WTC11 (cell line): ENCODE measurements at places on chromosomes 4 and X. TPM values are rescaled to one million over a fixed set of nuclear protein-coding genes. Genes with fewer than 3 reads are reported as not detected.

GRCh38 chr4:61200187-61200915 is at the start of gene ADGRL3:
Gene ADGRL3, plus strand, starts transcription at chr4:61200326.
- H3K36me3 ChIP-seq: no peaks in the 10 kb centered on the region
- DNase-seq: peak; percentile 84
- peak within 1 kb of the TSS; percentile 85; the same call in 1 of the 2 replicates for H3K27ac ChIP-seq
- H3K4me3 ChIP-seq: peak within 1 kb of the TSS; percentile 99
- H3K4me1 ChIP-seq: peaks cover 41% of the 10 kb centered on the region

DNA sequence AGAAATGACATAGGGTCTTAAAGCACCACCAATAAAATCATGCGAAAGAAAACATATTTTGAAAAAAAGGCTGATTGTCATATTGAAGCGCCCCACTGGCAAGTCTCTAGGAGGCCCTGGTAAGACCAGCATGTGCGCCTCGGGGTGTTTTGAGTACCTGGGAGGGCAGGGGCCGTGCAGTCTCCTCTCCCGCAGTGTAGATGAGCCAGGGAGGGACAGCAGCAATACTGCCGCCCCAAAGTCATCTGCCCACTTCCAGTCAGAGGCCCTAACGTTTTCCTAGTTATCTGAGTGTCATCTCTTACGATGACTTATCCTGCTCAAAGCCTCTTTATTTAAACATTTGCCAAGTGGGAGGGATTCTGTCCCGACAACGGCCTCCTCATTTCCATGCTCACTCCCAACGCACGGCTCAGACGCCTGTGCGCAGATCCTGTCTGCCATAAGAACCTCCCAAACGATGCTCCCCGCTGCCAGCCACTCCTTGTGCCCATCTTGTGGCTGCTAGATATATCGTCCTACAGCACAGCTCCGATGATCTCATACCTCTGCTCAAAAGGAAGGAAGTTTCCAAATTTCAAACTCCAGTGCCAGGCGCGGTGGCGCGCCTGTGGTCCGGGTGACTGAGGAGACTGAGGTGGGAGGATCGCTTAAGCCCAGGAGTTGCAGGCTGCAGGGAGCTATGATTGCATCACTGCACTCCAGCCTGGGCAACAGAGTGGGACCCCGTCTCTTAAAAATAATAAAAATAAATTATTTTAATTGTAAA is 17.2 kb upstream of the SCRG1 start:
- H3K4me1 ChIP-seq: no peaks in the 10 kb centered on the region
- H3K36me3 ChIP-seq: no peaks in the 10 kb centered on the region
- H3K27me3 ChIP-seq: no peaks in the 10 kb centered on the region
- DNase-seq: no peak
- H3K4me3 ChIP-seq: no peak overlapping the region

GRCh38 chrX:79089896-79090584 is 54.4 kb upstream of the GPR174 start:
- H3K4me3 ChIP-seq: no peak overlapping the region
- H3K27me3 ChIP-seq: no peaks in the 10 kb centered on the region
- DNase-seq: no peak
- H3K36me3 ChIP-seq: no peaks in the 10 kb centered on the region
- no peak overlapping the region for H3K27ac ChIP-seq

DNA sequence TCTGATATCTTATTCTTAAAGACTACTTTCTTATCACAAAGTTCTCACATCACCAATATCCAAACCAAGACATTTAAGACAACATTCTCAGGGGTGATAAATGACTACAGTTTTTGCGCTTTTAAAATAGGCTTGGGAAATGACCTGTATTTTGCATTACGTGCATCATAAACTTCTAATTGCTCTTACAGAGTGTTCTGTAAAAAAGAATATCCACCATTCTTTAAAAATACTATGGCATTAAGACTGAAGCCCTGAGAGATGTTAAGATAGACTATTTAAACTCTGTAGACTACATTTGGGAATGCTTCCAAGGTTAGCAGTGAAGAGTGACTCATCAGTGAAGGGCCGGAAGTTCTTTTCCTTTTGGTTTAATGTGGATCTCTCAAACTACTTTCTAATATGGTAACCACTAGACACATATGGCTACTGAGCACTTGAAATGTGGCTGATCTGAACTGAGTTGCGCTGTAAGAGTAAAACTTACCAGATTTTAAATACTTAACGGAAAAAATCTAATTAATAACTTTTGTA is 518.8 kb upstream of the FTHL17 start:
- H3K27me3 ChIP-seq: no peaks in the 10 kb centered on the region
- no peak overlapping the region for H3K27ac ChIP-seq
- H3K4me1 ChIP-seq: peaks cover 16% of the 10 kb centered on the region

DNA sequence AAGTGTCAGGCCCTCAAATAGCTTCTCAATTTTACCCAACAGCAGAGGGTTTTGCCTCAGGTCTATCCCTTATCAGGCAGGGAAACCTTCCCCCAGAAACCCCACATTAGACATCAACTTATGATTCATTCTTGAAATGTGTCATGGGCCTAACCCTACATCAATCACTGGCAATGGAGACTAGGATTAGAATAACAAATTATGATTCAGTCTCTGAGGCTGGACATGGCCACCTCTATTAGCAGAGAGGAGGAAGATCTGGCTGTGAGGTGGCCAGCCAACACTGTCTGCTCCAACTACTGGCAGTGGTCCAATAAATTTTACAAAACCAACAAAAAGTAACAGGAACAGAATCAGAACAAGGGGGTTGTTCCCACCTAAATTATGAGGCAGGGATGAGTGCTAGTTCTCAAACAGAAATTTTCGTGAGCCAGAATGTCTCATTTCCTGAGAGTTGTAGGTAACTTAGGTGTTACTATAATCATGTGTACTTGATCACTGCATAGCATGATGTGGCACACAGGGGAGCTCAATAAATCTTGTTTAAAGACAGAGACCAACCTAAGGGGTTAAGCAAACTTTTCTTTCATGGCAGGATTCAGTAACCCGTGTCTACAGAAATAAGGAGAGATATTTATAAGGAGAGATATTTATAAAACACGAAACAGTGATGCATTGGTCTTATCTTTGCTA is 126.8 kb downstream of the NFKB1 start:
- H3K36me3 ChIP-seq: peaks cover 9% of the 10 kb centered on the region
- H3K4me1 ChIP-seq: peaks cover 13% of the 10 kb centered on the region
- no peak overlapping the region for H3K4me3 ChIP-seq
- no peaks in the 10 kb centered on the region for H3K27me3 ChIP-seq
- DNase-seq: no peak

DNA sequence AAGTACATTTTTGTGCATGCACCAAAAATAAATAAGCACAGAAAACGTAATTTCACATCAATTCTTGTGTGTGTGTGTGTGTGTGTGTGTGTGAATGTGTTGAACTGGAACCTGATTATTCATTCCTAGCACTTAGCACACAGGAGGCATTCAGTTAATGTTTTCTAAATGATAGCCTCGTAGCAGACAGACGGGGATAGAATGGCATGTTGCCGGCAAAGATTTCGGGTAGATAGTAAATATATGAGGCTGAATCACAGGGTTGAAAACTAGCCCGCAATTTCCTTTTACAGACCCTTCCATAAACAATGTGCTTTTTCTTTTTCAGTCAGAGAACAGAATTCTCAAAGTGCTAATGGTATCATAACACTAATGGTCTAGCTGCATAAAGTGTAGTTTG is 13.5 kb downstream of the MAOB start:
- no peak overlapping the region for H3K4me3 ChIP-seq
- H3K36me3 ChIP-seq: no peaks in the 10 kb centered on the region
- H3K27ac ChIP-seq: no peak overlapping the region
- no peak for DNase-seq
- no peaks in the 10 kb centered on the region for H3K27me3 ChIP-seq

DNA sequence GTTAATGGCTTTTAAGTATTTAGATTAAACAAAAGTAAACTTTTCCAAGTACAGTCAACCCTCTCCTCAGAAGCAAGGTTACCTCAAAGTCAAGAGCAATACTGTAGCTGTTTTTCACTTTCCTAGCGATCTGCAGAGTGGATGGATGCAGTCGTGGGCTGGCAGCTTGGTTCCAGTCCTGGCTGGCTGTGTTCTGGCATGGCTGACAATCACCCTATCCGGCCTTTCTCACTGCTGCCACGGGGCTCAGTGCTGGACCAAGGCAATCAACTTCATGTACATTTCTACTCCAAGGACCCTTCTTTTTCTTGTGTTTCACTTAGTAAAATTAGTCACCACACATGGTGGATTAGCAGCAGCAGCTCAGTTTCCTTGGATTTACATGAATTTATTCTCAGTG is 208.3 kb downstream of the GABRB1 start:
- no peaks in the 10 kb centered on the region for H3K4me1 ChIP-seq
- H3K27me3 ChIP-seq: no peaks in the 10 kb centered on the region; the same call in 1 of the 2 replicates
- H3K4me3 ChIP-seq: no peak overlapping the region
- no peaks in the 10 kb centered on the region for H3K36me3 ChIP-seq

- H3K27ac ChIP-seq: no peak overlapping the region
- H3K4me3 ChIP-seq: no peak overlapping the region
- DNase-seq: no peak
- H3K36me3 ChIP-seq: no peaks in the 10 kb centered on the region
- no peaks in the 10 kb centered on the region for H3K4me1 ChIP-seq
- H3K27me3 ChIP-seq: no peaks in the 10 kb centered on the region
Observed at GRCh38 chrX:68568136-68568535, 69.3 kb downstream of the YIPF6 start.

DNA sequence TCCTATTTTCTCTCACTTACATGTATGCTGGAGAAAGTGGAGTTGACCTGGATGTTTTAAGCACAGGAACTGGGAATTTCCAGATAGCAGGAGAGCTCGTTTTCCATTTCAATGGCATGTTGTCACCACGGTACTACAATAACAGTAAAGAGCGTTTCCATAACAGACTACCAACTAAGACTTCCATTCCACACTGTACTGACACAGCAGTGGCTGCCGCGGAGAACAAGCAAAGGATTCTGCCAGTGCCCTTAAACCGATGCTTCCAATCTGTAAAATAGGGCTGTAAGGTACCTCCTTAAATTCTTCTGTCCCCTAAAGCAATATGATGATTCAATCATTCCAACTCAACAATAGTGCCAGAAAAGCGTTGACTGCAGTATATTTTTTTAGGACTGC is 143.9 kb downstream of the KLHL13 start:
- H3K36me3 ChIP-seq: no peaks in the 10 kb centered on the region
- H3K4me3 ChIP-seq: peak overlapping the region; percentile 27

GRCh38 chr4:189809839-189810238 is 130.8 kb upstream of the FRG1 start:
- peaks cover 5% of the 10 kb centered on the region; the same call in 1 of the 2 replicates for H3K27me3 ChIP-seq
- H3K4me3 ChIP-seq: no peak overlapping the region
- no peaks in the 10 kb centered on the region for H3K4me1 ChIP-seq
- no peak for DNase-seq
- H3K36me3 ChIP-seq: peaks cover 42% of the 10 kb centered on the region

DNA sequence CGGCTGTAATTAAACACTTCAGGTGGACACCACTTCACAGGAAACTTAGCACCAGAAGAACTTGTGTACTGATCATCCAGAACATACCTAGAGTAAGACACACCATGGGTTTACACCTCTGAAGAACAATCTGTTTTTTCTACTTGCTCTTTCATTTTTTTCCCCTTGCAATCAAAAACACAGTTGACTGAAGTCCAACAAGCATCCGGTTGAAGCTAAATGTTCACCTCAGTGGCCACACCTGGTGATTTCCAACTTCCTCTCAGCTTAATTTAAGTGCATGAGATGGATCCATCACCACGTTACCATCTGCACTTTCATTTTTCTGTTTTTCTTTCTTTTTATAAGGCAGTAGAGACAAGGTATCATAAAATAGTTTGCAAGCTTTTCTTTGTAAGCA is 4.9 kb upstream of the TXK start:
- no peaks in the 10 kb centered on the region for H3K27me3 ChIP-seq
- no peaks in the 10 kb centered on the region for H3K4me1 ChIP-seq
- no peak overlapping the region; the same call in 1 of the 2 replicates for H3K27ac ChIP-seq
- H3K4me3 ChIP-seq: no peak overlapping the region

DNA sequence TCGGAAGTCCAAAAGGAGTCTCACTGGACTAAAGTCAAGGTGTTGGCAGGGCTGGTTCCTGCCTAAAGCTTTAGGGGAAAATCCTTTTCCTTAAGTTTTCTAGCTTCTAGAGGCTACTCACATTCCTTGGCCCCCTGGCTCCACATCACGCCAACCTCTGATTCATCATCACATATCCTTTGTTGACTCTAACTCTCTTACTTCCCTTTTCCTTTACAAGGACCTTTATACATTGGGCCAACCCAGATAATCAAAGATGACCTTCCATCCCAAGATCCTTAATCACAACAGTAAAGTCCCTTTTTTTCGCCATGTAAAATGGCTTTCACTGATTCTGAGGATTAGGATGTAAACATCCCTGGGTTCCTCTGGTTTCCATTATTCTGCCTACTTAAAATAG is 146.4 kb upstream of the DCAF8L1 start:
- H3K4me1 ChIP-seq: peaks cover 6% of the 10 kb centered on the region; the same call in 1 of the 2 replicates
- no peak for DNase-seq
- no peak overlapping the region for H3K27ac ChIP-seq
- H3K36me3 ChIP-seq: no peaks in the 10 kb centered on the region
- H3K4me3 ChIP-seq: no peak overlapping the region

GRCh38 chrX:29043746-29044145 is 456.5 kb downstream of the IL1RAPL1 start:
- no peaks in the 10 kb centered on the region for H3K36me3 ChIP-seq
- H3K27me3 ChIP-seq: no peaks in the 10 kb centered on the region; the same call in 1 of the 2 replicates
- peaks cover 3% of the 10 kb centered on the region; the same call in 1 of the 2 replicates for H3K4me1 ChIP-seq
- H3K27ac ChIP-seq: no peak overlapping the region
- no peak for DNase-seq
- no peak overlapping the region for H3K4me3 ChIP-seq

DNA sequence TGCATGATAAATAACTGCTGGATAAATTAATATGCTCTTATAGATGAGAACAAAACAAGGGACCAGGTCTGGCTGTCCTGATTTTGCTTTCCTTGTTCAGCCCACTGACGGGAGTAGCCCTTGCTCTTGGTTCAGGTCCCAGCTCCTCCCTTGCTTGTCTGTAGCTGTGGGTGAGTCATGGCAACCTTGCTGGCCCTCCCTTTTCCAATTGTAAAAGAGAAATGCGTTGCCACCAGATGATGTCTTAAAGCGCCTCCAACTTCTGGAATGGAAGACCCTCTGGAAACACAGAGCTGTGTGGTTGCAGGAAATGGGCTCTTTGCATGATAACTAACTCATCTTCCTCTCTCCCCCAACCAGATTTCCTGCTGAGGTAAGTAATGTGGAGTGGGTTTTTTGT is 171.4 kb downstream of the AASDH start:
- peaks cover 34% of the 10 kb centered on the region for H3K27me3 ChIP-seq
- DNase-seq: no peak
- no peak overlapping the region for H3K27ac ChIP-seq
- peaks cover 37% of the 10 kb centered on the region for H3K36me3 ChIP-seq
- peaks cover 47% of the 10 kb centered on the region for H3K4me1 ChIP-seq

- H3K27me3 ChIP-seq: no peaks in the 10 kb centered on the region
- H3K27ac ChIP-seq: no peak overlapping the region
- H3K4me1 ChIP-seq: no peaks in the 10 kb centered on the region
- no peaks in the 10 kb centered on the region for H3K36me3 ChIP-seq
Observed at GRCh38 chrX:8845060-8845459, 43.9 kb upstream of the FAM9A start.

DNA sequence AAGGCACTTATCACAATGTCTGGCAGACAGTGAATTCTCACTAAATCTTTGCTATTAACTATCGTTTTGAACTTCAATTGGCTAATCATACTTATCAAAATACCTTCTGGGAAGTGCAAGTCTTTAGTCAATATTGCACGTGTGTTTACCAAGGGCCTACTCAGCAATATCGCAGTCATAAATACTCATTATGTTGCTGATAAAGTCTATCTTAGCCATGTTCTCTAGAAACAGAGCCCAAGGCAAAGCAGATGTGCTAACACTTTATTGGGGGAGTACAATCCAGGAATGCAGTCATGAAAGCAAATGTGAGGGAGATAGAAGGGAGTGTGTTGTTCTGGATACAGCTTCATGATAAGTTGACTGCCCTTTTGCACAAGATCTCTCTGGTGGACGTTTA is 90.5 kb downstream of the FBXO8 start:
- no peak overlapping the region for H3K4me3 ChIP-seq
- H3K36me3 ChIP-seq: no peaks in the 10 kb centered on the region
- no peaks in the 10 kb centered on the region for H3K4me1 ChIP-seq
- no peak for DNase-seq

DUX4 gene
- total RNA-seq: 0.52 TPM in 1 of 3 replicates, not detected in the others

TMEM47 gene
- total RNA-seq: 14.9 to 24.4 TPM (median 15.7 TPM) in 3 replicates

NALF2 gene
- 13.1 to 14.0 TPM (median 13.7 TPM) in 3 replicates for total RNA-seq
